Sigmoid colon (tissue), 7 donors: ENCODE measurements at places on chromosomes 5 and 9. TPM values are rescaled to one million over a fixed set of nuclear protein-coding genes. Genes with fewer than 3 reads are reported as not detected.

IGIP gene
- 35.2 TPM for total RNA-seq

DNA sequence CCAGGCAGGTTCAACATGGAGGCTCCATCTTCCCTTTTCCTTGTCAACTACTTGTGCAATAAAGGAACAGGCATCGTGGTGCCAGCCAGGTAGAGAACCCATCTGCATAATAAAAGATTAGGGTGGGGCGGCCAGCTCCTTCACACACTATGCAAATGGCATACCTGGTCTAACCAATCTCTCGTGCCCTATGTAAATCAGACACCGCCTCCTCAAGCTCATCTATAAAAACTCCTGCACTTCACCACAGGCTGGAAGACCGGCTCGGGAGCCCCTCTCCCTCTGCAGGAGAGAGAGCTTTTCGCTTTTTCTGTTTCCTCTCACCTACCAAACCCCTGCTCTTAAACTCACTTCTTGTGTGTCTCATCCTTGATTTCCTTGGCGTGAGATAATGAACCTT is 244.3 kb upstream of the PUM3 start:
- DNase-seq = no peak

DNA sequence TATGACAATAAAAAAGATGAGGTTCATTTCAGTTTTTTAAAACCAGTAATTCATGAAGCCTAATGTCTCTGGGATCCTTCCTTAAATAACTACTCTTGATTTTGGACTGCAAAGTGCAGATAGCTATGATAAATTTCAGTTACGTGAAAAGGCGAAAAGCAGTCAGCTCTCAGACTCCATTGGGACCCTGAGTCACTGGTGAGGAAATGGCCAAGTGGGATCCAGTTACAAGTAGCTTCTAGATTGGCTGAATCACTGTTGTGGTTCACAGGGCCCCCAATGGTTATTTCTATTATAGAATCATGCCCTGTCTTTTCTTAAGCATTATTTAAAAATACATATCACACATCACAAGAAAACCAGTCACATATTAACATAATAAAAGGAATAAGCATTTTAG is 31.1 kb upstream of the PPP3R2 start:
- DNase-seq = no peak

SEMA5A gene
- 2.8 TPM for total RNA-seq

DNA sequence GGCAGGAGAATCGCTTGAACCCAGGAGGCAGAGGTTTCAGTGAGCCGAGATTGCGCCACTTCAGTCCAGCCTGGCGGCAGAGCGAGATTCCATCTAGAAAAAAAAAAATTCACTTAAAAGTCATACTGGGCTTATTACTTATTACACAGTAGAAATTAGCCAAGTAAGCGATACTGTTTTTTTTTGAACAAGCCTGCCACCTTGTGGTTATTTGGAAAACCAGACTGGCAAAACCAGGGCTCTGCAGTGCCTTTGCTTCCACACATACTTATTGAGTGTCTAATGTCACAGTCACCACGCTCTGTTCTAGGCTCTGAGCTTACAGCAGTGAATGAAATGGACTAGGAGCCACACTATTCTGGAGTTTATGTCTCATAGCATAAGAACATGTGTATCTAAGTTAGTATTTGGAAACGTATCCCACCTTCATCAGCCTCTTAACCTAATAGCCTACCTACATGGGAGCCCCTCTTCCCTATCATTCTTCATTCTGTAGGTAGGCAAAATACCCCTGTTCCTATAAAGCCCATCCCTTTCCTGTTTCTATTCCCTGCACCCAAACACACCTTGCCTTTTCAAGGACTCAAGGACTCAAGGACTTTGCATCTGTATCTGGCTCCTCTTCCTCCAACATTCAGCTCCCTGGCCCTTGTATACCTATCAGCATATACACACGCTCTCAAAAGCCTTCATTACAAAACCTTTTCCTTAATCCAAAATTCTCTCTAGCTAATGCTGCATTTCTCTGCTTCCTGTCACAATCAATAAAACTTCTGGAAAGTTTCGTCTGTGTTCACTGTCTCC is 13.9 kb upstream of the BASP1 start:
- peak; percentile 64 for DNase-seq

DNA sequence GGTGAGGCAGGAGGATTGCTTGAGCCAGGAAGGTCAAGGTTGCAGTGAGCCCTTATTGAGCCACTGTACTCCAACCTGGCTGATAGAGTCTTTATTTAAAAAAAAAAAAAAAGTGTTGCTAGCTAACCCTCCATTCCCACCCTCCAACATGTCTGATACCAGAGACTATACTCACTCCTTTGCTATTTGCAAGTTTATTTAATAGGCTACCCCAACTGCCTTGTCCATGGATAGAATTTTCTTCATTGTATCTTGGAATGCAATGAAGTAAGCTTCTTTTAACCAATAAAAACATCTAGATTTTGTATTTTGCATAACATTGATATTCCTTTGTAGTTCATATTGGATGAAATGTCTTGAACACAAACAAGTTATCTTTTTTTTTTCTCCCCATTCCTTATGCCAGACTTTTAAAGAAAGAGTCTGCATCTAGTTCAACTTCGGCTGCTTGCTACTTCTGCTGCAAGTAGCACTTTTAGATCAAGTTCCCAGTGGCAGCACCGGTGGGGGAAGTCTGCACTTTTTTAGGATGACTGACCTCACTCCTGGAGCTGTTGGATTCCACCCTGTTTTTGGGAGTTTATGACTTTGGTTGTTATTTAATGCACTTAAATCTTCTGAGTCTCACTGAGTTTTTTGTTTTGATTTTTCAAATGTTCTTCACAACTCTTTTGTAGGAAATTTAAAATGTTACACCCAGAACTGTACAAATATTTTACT is 112.5 kb downstream of the UHRF2 start:
- no peak for DNase-seq

GRCh38 chr9:128208946-128209669 is 5.9 kb downstream of the DNM1 start:
- no peak for DNase-seq

- no peak for DNase-seq
These were observed 300.8 kb upstream of the PANK3 start for GRCh38 chr5:168879929-168880328.

DNA sequence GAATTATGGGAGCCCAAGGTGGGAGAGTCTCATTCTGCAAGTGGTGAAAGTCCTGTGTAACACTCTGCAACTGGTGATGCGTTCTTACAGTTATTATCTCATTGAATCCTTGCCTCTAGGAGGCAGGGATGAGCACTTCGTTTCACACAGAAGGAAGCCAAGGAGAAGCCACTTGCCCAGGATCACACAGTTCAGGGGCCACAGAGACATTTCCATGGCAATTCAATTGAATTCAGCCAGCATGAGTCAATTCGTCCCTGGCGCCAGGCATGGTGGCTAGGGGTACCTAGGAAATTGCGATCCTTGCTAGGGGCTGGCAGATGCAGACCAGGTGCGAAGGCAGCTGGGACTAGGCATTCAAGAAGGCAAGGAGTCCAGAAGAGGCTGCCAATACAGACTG is 26.2 kb downstream of the LHX2 start:
- peak; percentile 27 for DNase-seq

GRCh38 chr9:134304690-134305089 is 21.6 kb upstream of the RXRA start:
- DNase-seq = no peak

DNA sequence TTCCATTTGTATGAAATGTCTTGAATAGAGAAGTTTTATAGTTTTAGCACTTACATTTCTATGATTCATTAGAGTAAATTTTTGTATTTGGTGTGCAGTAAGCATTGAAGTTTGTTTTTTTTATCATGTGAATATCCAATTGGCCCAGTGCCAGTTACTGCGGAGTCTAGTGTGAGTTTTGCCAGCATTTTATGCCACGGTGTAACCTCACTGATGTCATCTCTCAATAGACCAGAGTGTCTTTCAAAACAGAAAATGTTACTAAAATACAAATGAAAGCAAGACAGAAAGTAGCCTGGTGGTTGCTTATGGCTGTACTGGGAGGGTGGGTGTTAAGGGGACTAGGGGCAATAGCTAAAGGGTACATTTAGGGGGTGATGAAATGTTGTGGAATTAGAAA is 62.8 kb downstream of the IPPK start:
- DNase-seq = no peak

GRCh38 chr9:111356481-111357244 is 26.6 kb upstream of the OR2K2 start:
- peak; percentile 69 for DNase-seq

TRPM6 gene
- total RNA-seq = not detected

DAB2IP gene
- 20.1 TPM for total RNA-seq

- no peak for DNase-seq
These were observed 31.0 kb downstream of the TPPP start for GRCh38 chr5:661891-662750.

CNOT8 gene
- 80.6 TPM for total RNA-seq

DNA sequence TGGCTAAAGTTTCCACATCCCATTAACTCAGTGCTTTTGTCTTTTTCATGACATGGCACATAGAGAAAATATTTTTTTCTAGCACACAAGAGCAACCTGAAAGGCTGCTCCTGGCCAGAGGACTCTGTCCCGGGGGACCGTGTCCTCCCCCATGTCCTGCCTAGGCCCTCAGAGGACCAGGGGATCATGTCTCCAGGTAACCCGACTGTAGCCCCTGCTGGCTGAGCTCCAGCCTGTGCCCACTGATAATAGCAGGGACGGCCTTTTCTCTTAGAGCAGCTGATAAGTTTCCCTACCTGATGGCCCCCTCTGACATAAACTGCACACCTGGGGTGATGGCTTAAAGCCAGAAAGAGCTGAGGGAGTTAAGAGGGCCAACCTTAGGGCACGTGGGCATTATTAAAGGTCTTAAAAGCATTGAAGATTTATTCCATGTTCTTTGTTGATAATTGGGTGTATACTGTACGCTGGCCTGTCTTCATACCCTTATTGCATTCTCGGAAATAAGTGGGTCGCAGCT is 5.9 kb downstream of the HDHD3 start:
- no peak for DNase-seq

ANAPC2 gene
- 27.4 TPM for total RNA-seq

ECSCR gene
- total RNA-seq = 16.4 TPM

DNA sequence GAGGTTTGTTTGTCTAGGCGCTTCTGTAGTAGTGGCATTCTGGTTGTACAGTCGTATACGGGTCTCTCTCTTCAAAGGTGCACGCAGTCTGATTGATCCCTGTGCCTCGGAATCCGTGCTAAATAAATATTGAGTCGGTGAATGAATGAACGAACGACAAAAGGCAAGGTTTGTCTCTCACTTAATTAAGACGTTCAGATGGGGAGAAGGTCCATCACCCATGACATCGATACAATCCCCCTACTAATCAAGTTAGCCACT is 500 bp upstream of the CREBRF start:
- no peak for DNase-seq

OSMR gene
- total RNA-seq = 37.2 TPM

DNA sequence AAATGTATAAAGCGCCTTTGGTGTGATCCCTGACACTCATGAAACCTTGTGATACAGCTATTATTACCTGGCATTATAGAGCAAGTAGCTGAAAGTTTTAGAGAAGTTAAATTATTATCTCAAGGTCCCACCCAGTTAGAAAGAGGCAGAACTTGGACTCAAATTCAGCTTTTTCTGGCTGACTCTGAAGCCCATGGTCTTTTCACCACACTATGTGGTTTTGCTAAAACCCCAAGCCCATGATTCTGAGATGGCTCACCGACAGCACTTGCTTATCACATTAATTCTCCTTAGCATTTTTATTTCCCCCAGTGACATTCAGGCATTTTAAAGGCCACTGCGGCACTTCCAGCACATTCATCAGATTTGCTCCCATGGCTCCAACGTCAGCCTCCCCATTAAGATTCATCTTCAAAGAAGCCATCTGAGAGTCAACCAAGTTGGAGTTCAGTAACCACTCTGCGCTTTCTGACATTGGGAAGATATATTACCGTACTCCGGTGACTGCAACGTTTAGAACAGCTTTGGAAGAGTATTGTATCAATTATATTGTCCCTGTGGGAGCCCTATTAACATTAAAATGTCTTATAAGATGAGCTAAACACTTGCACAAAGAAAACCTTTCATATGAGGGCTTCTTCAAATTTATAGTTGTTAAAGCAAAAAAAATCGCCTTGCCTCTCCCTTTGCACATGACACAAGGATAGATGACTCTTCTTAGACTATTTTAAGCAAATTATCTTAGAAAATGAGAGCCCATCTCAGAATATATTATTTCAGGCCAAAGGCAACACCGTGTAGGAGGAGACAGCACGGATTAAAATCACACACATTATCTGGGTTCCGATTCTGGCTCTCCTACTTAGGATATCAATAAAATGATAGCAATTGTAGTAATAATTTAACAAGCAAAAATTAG is 638.1 kb downstream of the ACTL7B start:
- DNase-seq = no peak

GRCh38 chr5:1973391-1974013 is 90.8 kb upstream of the IRX4 start:
- DNase-seq = no peak

DNA sequence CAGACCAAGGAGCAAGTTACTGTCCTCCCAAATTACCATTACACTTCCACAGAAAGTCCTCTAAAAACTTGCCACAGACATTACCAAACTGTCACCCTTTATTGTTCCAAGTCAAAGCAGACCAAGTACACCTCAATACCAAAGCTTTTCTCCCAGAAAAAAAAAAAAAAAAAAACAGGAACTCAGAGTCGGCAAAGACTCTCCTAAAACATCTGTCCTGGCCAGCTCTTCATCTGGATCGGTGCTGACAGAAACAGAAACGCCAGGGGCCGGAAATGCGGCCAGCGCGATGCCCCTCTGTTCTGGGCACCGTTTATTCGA is 718 bp downstream of the DEPDC1B start:
- DNase-seq = no peak

- DNase-seq = no peak
These were observed 158.6 kb downstream of the SEMA6A start for GRCh38 chr5:116415989-116416388.

CYLC2 gene
- total RNA-seq = not detected

HMMR gene
- 3.0 TPM for total RNA-seq

DNA sequence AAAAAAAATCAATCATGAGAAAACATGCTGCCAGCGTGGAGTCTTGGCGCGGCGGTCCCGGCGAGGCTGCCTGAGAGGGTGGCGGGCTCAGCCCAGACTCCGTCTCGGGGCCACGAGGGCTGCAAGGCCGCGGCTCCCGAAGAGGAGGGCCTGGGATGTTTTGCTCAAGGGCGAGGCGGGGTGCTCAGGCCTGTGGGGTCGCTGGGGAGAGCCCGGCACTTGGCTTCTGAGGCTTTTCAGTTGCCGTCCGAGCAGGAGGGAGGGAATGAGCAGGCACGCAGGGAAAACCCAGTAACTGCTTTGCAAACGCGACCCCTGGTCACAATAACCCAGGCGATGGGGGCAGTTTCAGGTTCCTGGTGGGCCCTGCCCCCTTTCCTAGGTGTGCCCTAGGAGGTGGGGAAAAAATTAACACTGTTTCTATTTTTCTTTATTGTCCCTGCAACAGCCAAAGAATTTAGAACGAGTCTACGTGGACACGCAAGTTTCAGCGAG is 3.2 kb upstream of the IRX2 start:
- DNase-seq = no peak

DNA sequence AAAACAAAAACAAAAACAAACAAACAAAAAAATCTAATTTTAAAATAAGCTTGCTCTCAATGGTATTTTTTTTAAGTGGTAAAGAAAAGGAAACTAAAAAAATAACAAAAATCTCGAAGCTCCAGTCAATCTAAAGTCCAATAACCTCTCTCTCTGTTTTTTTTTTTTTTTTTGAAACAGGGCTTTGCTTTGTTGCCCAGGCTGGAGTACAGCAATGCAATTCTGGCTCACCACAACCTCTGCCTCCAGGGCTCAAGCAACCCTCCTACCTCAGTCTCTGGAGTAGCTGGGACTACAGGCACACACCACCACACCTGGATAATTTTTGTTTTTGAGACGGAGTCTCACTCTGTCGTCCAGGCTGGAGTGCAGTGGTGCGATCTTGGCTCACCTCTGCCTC is 25.9 kb upstream of the GLDC start:
- no peak for DNase-seq
